Activated T-helper 17 cell treated with anti-CD3 and anti-CD28 coated beads, Interleukin-2, amount 50 U/mL, for 72 hours (primary cell): ENCODE measurements at places on chromosomes 5 and 9. TPM values are rescaled to one million over a fixed set of nuclear protein-coding genes. Genes with fewer than 3 reads are reported as not detected.

GRCh38 chr5:96254980-96255691 is 177.9 kb downstream of the PCSK1 start:
- no peak for ATAC-seq

GRCh38 chr5:164663198-164663989 is 1158.0 kb downstream of the MAT2B start:
- ATAC-seq, result no peak

Gene LECT2
- total RNA-seq, result not detected

Gene IL13
- 2.4 TPM for total RNA-seq

- no peak for ATAC-seq
Observed at GRCh38 chr9:89702401-89702800, 97.6 kb downstream of the GADD45G start.

DNA sequence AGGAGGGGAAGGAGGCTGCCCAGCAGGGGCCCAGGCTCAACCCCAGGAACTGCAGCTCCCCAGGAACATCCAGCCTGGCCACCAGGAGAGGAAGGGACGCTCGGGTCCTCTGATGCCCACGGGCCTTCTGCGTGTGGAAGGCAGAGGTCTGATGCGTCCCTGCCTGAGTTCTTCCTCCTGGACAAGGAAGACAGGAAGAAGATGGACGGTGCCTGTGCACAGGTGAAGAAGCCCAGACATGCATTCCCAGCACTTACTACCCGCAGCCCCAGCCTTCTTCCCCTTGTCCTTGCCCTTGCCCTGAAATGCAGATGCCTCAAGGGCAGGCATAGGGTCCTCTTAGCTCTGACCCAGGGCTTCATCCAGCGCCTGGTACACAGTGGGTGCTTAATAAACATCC is 56.7 kb upstream of the IRX1 start:
- no peak for ATAC-seq

Gene PCDHGA8
- not detected for total RNA-seq

DNA sequence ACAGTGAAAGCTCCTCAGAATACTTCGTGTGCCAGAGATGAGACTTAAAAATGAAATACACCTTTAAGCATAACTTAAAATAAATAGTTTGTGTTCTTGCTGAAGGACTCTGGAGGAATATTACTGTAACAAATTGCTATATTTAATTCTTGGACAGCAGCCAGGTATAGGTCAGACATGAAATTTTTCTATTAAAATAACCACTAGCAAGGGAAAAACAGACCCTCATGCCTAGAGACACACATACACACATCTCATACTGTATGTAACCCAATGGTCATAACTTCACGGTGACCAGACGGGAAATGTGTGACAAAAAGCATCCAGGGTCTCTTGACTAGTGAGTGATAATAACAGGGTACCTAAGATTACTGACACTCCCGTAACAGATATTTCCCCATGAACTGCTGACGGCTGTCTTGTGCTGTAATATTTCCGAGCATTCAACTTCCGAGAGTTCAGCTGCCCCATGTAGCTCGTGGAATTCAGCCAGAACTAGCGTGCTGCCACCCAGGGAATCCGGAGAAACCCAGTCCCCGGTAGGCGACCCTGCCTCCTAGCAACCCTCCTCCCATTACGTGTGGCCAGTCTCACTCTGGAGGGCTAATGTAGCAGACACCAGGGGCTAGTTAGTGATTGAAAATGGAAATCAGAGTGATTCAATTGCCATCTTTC is 2295.1 kb upstream of the WWC1 start:
- no peak for ATAC-seq

DNA sequence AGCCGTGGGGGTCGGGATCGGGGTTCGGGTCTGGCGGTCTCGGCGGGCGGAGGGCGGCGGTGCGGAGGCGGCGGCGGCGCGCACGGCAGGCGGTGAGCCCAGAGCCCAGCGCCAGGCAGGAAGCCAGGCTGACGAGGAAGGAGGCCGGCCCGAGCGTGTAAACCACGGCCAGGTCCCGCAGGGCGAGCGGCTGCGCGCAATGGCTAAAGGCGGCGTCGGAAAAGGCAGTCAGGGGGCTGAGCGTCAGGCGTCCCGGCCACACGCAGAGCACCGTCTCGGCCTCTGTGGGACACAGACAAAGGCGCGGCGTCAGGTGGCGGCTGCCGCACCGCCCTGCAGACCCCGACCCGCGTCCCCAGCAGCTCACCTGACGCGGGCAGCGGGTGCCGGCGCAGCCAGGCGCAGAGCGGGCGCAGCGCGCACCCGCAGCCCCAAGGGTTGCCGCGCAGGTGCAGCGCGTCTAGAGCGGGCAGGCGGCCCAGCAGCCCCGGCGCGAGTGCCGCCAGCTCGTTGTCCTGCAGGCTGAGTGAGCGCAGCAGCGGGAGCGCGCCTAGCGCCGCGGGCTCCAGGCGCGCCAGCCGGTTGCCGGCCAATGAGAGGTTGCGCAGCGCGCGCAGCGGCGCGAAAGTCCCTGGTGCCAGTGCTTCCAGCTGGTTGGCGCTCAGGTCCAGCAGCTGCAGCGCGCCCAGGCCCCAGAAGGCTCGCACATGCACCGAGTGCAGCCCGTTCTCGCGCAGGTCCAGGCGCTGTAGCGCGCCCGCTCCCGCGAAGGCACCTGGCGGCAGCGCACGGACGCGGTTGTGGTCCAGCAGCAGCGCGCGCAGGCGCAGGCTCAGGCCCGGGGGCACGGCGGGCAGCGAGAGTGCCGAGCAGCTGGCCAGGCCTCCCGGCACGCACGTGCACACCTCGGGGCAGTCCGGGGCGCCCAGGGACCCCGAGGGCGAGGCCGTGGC is 671 bp downstream of the LRRC26 start:
- ATAC-seq, result peak; percentile 14

- ATAC-seq, result no peak
Observed at GRCh38 chr5:107376546-107377276, 294.0 kb downstream of the EFNA5 start.

Gene NDOR1
- 20.5 TPM for total RNA-seq

Gene NIPSNAP3A
- total RNA-seq, result 7.1 TPM

GRCh38 chr9:105232207-105232606 is 12.2 kb upstream of the SLC44A1 start:
- no peak for ATAC-seq

DNA sequence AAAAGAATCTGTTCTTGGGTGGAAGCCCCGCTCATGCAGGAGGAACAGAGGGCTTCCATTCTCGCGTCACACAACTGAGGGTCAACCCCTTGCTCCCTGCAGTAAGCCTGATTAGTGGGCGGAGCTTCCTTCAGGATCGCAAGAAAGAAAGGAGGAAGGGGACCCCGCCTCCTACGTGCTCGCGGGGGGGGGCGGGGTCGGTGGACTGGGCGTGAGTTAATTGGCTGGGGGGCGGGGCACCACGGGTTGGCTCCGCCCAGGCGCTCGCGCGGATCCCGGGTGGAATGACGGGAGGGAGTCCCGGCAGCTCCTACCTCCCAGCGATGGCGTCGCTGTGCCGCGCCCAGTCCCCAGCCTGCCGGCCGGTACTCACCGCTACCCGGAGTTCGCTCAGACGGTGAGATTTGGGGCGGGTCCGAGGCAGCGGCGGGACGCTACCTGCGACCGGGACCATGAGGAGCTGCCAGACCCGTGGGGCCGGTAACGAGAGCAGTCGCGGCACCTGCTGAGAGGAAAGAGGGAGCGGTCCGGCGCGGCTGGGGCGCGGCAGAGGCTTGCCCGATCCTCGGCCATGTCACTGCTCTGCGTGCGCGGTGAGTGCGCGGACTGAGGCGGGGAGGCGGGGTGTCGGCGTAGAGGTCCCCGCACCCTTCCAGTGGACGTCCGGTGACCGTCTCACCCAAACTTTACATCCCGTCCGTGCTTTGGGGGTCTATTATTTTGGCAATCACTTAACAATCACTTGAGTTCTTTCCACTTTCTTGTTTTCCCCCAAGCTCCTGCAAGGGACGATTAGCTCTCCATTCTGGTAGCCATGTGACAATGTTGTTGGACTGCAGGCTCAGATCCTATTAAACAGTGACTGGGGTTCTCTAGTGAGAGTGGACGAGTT is at the start of gene UNC13B:
UNC13B (plus strand) TSS at position 297 of the 892 bp plus-strand sequence; CDS start at position 572, 275 bp downstream.
- ATAC-seq, result peak; percentile 93

DNA sequence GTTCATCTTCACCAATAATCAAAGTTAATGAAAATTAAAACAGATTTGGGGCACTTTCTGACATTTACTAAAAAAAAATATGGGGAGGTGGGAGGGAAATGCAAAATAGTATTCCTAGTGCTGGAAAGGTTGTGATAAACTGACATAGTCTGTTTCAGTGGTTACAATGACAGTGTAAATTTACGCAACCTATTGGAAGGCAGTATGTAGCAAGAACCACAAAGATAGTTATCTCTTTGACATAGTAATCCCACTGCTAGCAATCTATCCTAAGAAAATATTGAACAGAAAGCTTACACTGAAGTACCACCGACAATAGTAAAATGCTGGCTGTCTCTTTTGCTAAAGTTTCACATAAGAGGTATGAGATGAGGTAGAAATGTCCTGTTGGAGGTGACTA is 15.1 kb upstream of the EPB41L4B start:
- ATAC-seq, result no peak

Gene NUTM2F
- not detected for total RNA-seq

GRCh38 chr9:2637390-2637789 is 15.8 kb downstream of the VLDLR start:
- ATAC-seq, result no peak

DNA sequence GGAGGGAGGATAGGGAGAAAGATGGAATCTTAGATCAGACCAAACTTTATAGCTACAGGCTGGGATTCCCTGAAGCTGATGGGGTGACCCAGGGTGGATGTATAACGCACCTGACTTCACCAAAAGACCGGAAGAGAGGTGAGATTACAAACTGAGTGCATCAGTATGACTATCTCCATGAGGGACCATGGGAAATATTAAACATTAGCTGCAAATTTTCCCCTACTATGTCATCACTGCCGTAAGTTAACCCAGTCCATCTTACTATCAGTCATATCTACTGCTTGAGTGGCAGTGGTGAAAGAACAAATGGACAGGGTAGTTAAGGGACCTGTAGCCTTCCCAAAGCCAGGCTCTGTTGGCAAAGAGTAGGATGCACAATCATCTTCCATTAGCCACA is 368.3 kb downstream of the EFNA5 start:
- no peak for ATAC-seq

Gene SHISAL2B
- total RNA-seq, result not detected

DNA sequence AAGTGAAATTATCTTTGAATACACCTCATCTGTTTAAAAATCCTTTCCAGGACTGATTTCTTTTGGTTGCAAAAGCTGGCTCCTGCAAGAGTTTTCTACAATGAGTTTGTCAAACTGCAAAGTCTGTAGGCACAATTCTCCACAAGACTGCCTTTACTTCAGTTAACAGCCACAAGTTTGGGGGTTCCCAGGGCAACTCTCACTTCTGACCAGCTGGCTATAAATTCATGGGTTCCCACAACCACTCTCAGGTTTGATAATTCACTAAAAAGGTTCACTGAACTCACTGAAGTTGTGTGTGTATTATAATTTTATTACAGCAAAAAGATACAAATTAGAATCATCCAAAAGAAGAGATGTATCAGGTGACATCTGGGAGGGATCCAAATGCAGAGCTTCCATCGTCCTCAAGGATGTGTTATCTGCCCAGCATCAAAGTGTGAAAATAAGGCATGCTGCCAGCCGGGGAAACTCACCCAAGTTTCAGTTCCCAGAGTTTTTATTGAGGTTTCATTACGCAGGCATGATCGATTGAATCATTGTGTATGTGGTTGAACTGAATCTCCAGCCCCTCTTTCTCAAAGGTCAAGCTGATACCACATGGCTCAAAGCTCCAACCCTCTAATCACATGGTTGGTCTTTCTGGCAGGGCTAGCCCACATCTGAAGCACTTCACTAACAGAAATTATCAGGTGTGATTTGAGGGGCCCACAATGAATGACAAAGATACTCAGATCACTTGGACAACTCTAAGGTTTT is 19.0 kb upstream of the PSIP1 start:
- peak; percentile 62 for ATAC-seq

Gene GFI1B
- not detected for total RNA-seq

GRCh38 chr9:70678153-70678552 is 263.7 kb upstream of the KLF9 start:
- ATAC-seq, result no peak

GRCh38 chr5:1667648-1668140 is 131.9 kb downstream of the MRPL36 start:
- no peak for ATAC-seq

DNA sequence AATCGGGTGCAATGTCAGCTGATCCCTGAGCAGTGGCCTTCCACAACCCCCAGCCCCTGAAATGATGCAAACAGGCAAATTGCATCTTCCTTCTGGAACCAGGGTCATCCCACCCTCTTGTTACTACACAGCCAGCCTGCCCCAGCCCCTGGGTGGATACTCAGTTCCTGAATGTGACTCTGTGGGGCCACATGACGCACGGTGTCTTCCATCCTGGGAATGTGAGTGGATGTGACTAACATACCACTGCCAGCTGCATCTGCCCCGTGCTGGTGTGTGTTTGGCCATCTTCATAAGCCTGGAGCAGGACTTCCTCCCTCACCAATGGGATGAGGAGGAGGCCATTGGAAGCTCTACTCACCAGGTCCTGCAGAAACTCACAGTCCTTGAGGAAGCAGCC is 257.9 kb upstream of the ADAMTS16 start:
- no peak for ATAC-seq

DNA sequence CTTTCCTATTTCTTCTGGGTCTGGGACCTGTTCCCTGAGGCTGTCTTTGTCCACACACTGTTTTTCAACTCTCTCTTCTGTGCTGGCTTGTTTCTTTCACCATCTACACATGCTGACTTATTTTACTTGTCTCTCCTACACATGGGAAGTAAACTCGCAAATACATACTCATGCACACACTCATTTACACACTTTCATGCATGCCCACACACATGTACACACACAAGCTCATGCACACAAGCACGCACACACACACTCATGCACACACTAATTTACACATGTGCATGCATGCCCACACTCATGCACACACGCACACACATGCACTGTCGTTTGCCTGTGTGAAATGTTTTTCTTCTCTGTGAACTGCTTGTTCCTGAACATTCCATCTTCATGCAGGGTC is 169.0 kb downstream of the IRX2 start:
- ATAC-seq, result no peak

Gene PRRT1B
- not detected for total RNA-seq

Gene ASPN
- not detected for total RNA-seq

Gene BTNL8
- total RNA-seq, result 0.40 TPM

Gene FAM13B
- total RNA-seq, result 30.1 TPM

Gene OGN
- total RNA-seq, result not detected

DNA sequence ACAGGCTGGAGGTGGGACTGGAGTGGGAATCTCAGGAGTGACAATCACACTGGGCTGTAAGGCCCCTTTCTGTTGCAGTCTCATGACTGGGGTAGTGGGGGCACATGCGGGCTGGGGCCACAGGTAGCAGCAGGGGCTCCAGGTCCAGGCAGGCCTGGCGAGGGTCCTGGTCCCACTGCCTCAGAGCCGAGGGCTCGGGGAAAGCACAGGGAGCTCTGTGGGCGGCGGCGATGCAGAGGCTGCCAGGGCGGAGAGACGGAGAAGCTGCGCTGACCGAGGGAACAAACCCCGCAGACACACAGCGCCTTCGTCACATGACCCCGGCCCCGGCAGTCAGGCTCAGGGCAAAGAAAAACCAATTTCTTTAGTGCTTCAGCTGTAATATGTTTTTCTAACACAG is 5.3 kb upstream of the LHX3 start:
- no peak for ATAC-seq

- no peak for ATAC-seq
Observed at GRCh38 chr9:137353223-137354152, 51.4 kb upstream of the NRARP start.

- ATAC-seq, result no peak
Observed at GRCh38 chr5:83096660-83097339, 19.5 kb downstream of the XRCC4 start.

- peak; percentile 29 for ATAC-seq
Observed at GRCh38 chr9:101119206-101119819, 90.8 kb downstream of the PLPPR1 start.

- ATAC-seq, result peak; percentile 94
Observed at GRCh38 chr9:37187713-37188439, 67.5 kb downstream of the ZCCHC7 start.
